ENCODE measurements at places on chromosomes 7 and 10.

GRCh38 chr10:60729106-60729505 lies 49.2 kb upstream of the CDK1 start:
- DNase-seq: no peak

GRCh38 chr10:98235846-98236245 lies 32.1 kb downstream of the LOXL4 start:
- DNase-seq: no peak

DNA sequence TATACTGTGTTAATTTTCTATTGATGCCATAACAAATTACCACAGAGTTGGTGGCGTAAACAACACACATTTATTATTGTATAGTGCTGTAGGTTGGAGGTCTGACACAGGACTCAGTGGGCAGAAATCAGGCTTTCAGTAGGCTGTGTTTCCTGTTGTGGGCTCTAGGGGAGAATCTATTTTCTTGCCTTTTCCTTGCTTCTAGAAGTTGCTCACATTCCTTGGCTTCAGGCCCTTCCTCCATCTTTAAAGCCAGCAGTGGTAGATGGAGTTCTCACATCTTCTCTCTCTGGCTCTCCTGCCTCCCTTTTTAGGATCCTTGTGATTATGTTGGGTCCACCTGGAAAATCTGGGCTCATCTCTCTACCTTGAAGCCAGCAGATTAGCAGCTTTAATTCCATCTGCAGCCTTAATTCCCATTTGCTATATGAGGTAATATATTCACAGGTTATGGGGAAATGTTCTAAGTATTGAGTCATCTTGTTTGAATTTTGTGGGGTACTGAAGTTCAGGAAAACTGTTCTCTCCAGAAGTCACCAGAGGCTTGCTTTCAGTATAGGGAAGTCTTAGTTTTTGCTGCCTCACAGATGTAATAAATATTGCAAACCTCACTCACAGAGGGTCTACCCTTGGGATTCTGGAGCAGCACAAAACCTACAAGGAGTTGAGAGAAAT lies 38.9 kb downstream of the CCNY start:
- no peak for DNase-seq

DNA sequence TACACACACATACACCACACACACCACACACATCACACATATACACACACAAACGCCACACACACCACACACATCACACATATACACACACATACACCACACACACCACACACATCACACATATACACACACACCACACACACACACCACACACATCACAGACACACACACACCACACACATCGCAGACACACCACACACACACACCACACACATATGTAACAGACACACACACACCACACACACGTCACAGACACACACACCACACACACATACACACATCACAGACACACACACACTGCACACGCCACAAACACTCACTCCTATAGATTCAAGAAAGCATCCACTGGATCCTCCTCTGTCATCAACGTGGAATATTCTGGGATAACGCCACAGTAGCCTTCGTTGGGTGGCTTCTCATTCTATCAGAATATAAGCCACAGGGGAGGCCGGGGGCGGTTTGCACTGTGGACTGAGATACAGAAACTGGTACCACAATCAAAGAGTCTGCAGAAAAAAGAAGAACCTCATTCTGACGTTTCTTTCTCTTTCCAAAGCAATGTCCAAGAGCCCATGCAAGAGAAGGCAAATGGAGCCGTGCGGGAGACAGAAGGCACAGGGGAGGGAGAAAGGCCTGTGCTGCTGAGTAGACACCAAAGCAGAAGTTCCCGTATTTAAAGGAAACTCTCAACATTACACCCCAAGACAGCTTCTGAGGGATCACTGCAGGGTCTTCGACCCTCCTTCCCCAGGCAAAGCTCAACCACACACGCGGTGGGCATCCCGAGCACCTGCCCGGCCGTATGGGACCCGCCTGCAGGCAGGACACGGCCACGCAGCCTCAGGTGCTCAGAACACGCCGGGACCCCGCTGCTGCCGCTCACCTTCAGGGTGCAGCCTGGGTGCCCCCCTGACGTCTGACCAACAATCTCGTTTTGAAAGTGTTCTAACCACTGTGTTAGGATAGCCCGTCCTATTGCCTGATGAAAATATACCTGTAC lies 321.2 kb downstream of the DNAJB6 start:
- no peak for DNase-seq

DNA sequence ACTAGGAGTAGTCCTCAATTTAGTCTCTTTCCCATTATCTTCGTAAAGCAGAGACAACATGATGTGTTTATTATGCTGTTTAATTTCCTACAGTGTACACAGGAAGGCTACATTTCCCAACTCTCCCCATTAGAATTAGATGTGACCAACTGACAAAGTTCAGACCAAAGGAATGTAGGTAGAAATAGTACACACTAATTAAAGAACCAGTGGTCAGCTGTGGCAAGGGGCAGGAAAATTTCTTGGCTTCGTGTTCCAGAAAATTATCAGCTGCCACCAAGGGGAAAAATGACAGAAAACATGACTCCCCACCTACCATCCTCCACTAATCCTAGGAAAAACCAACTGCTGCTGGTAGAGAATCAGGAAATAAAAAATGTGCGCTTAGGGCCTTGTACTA lies 125.6 kb downstream of the PPP1R3A start:
- DNase-seq: no peak

DNA sequence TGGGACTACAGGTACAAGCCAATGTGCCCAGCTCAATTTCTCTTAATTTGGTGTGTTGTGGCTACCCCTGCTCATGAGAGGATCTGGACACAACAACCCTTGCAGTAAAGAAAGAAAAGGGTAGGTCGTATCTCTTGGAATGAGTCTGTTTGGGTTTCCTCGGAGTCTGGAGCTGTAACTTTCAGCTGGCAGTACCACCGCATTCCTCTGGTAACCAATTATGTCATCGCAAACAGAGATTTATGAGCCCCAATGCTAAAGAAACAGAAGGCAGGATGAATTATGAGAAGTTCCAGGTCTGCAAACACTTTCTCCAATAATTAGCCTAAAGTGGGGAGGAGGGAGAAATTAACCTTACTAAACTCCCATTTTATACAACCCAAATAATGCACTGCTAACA lies 186.6 kb upstream of the NRP1 start:
- no peak for DNase-seq

- DNase-seq: no peak
Measured at GRCh38 chr7:54339073-54339472, 203.1 kb upstream of the VSTM2A start.

- peak; percentile 48 for DNase-seq
Measured at GRCh38 chr7:48154792-48155413, 16.4 kb upstream of the ABCA13 start.

Measured in activated CD4-positive, alpha-beta T cell treated with anti-CD3 and anti-CD28 coated beads, Interleukin-2, amount 50 U/mL, for 48 hours (primary cell).